ENCODE measurements at places on chromosomes 2 and 18. TPM values are rescaled to one million over a fixed set of nuclear protein-coding genes. Genes with fewer than 3 reads are reported as not detected.

The GALNT13 gene
- 7.4 TPM for total RNA-seq

DNA sequence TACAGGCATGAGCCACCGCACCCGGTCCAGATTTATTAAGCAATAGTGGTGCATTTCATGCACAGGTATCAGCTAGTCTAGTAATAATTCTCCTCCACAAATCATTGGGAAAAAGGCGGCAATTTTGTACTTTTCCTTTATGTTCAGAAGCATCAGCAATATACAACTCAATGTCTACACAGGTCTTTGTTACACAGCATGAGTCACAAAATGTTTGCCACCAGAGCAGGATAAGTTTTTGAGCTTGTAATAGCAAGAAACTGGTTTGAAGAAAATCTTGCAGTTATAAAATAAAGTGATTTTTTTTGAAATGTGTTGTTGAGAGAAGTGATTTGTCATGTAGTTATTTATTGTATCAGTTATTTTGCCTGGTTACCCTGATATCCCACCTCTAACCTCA lies 4.8 kb upstream of the ITPRIPL1 start:
- DNase-seq: no peak

The GPAT2 gene
- not detected for total RNA-seq

- DNase-seq: no peak
These were observed 164.6 kb downstream of the PTGR3 start for GRCh38 chr18:75044296-75044695.

- no peak for DNase-seq
These were observed 53.7 kb downstream of the EPHA4 start for GRCh38 chr2:221518201-221518934.

DNA sequence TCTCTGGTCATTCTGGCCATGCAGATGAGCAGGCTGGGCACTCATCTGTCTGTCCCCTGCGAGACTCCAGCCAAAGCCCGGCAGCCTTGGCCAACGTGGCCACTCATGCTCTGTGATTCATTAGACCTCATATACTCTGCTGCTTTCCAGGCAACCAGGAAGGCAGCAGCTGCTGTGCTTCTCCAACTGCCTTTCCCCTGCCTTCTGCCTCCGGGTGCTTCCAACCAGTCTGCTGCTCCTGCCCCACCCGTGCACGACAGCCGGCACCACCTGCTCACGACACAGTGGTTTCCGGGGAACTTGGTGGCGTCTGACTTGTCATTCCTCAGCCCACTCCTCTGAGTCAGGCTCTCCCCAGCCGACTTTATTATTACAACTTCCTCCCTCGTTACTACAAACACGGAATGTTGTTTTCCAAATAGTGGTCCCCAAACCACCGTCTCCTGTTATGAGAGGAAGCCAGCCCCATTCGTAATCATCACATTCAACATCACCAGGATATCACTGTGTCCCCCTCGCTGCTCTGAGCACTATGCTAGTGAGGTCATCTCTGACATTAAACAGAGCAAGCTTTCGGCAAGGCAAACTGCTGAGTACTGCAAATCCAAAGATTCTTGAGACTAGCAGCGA lies 392.4 kb downstream of the ALK start:
- DNase-seq: no peak

GRCh38 chr2:218296847-218297246 lies 4.5 kb upstream of the TMBIM1 start:
- no peak for DNase-seq

DNA sequence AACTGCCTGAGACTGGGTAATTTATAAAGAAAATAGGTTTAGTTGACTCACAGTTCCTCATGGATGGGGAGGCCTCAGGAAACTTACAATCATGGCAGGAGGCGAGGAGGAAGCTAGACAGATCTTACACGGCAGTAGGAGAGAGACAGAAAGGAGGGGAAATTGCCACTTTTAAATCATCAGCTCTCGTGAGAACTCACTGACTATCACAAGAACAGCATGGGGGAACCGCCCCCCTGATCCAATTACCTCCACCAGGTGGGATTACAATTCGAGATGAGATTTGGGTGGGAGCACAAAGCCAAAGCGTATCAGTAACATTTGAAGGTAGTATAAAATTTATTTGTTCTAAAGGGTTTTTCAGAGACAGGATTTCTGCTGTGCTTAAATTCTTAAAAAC lies 5.4 kb downstream of the GALM start:
- DNase-seq: no peak

DNA sequence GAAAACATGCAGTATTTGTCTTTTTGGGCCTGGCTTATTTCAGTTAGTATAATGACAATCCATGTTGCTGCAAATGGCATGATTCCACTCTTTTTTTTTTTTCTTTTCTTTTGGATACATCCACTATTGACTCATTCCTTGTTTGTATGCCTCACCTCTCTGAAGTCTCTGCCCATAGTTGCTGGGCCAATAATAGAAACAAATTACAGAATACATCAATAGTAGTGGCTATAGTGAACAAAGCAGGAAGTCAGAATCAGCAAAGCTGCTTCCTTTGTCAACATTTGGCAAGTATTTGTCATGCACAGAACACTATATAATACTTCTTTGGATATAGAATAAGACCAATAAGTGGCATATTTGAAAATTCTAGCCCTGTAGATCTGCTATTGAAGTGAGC lies 609.7 kb downstream of the STK39 start:
- no peak for DNase-seq

- DNase-seq: no peak
These were observed 96.7 kb downstream of the CCDC148 start for GRCh38 chr2:158359846-158360245.

GRCh38 chr2:107719836-107720235 lies 106.9 kb upstream of the RGPD4 start:
- DNase-seq: no peak

DNA sequence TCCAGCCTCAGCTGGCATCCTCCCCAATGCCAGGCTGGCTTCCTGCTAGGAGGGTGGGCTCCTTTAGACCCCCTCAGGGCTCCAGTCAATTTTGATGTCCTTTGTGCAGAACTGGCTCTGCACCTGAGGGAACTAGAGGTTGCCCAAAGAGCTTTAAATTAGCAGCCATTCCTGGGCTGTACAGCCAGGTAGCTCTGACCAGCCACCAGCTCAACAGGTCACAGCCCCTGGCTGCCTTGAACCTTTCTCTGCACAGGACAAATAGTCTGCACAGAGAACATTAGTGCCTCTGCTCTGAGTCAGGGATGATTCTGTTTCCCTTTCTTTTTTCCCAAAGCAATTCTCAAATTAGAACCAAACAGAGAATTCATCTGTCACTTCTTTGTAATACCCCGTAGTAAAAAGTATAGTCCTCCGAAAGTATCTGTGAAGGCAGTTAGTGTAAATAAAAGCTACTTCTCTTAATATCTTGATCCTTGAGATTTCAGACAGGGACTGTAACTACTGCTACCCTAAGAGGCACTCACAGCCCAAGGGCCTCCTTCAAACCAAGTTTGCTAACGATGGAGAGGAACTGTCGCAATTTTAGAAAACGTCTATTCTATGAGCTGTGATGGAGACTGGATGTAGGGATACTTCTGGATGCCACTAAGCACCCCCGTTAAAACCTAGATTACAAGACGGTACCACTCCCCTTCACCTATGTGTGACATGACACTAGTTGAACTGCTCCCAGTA lies 3.0 kb downstream of the TTC32 start:
- DNase-seq: no peak

- DNase-seq: no peak
These were observed 1167.7 kb upstream of the ZEB2 start for GRCh38 chr2:145687442-145688134.

DNA sequence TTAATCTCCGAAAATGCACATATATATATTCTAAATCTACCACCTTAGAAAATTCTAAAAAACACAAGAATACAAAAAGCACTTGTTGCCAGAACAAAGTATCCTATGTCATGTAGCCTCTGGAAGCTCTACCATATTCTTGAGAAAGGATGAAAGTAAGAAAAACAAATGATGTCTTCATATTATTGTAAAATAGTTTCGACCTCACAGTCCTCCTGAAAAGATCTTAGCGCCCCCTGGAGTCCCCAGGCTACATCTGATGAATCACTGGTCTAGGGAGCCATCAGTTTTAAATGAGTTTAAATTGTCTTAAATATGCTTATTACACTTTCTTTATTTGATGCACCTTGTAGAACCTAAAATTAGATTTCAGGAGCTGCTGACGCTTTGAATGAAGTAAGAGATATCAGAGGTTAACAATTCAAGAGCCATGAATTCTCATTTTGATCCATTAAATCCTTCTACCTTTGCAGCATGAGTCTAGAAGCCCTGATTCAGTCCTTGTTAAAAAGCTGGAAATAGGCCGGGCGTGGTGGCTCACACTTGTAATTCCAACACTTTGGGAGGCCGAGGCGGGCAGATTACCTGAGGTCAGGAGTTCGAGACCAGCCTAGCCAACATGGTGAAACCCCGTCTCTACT lies 138.8 kb downstream of the MCFD2 start:
- peak; percentile 41 for DNase-seq

DNA sequence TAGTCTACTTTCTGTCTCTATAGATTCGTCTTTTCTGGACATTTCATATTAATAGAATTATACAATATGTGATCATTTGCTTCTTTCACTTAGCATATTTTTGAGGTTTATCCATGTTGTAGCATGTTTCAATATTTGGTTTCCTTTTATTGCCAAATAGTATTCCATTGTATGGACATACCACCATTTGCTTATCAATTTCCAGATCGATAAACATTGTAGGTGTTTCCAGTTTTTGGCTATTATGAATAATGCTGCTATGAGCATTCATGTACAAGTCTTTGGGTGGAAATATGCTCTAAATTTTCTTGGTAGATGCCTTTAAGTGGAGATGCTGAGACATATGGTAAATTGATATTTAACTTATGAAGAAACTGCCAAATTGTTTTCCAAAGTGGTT lies 114.1 kb downstream of the RND3 start:
- DNase-seq: no peak

The APLF gene
- total RNA-seq: 6.9 TPM

DNA sequence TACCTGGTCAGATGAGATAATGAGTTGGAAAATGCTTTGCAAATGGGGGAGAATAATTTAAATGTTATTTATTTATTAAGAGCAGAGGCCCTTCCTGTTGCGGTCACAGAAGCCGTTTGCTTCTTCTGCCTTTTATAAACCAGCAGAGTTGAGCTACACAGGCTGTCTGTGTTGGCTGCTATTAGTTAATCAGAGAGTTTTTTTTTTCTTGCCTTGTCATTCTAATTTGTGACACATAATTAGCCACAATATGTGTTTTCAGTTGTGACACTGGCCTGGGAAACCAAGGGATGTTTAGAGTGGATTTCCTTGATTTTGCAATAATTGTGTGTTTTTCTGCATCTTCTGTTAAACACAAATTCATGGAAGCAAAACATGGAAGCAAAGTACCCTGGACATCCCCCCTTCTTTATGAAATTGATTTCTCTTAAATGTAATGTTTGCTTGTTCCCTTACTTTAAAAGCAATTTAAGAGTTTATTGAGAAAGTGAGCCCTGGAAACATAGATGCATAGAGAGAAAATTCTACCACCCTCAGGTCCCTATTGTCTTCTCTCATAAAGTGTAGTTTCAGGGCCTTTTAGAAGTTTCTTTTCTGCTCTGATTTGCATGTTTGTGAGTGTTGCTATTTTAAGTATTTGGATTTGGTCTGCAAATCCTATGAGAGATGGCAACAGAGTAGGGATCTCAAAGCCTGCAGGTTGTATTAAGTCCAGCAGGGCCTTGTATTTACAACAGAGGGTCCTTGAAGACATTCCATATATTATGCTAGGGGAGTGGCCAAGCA lies 22.8 kb upstream of the IL37 start:
- DNase-seq: no peak

DNA sequence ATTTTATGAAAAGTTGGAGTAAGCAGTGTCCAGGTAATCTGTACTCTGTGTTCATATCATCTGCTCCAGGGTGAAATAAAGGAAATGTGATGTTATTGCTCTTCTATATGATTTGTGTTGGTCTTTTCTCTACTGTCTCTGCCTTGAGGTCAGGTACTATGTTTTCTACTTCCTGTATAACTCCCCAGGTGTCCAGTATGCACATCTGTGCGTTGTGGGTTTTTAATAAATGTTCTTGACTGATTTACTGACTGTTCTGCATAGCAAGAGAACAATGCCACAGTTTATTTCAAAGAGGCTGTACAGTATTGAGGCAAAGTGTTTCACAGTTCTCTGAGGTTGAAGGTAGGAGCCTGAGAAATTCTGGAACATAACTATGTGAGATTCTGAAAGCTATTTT lies 89.7 kb downstream of the BABAM2 start:
- DNase-seq: no peak

The LRRC30 gene
- not detected for total RNA-seq

DNA sequence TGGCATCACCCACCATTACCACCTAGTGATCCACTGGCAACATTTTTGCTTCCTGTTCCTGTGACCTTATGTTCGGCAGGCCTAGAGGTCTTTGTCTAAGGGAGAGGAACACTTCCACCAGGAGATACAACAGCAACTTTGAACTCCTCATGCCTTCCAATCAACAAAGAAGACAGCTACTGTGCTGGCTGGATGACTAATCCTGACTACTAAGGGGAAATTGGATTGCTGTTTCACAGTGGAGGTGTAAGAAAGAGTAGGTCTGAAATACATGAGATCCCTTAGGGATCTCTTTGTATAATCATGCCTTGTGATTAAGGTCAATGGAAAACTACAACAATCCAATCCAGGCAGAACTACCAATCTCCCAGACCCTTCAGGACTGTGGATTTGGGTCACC lies 45.2 kb downstream of the EIF2AK3 start:
- no peak for DNase-seq

- DNase-seq: no peak
These were observed 54.8 kb upstream of the FRZB start for GRCh38 chr2:182921234-182921633.

The MROH2A gene
- total RNA-seq: not detected

- DNase-seq: no peak
These were observed 2.1 kb upstream of the TMEM131 start for GRCh38 chr2:97997784-97998392.

The CHRND gene
- 5.8 TPM for total RNA-seq

DNA sequence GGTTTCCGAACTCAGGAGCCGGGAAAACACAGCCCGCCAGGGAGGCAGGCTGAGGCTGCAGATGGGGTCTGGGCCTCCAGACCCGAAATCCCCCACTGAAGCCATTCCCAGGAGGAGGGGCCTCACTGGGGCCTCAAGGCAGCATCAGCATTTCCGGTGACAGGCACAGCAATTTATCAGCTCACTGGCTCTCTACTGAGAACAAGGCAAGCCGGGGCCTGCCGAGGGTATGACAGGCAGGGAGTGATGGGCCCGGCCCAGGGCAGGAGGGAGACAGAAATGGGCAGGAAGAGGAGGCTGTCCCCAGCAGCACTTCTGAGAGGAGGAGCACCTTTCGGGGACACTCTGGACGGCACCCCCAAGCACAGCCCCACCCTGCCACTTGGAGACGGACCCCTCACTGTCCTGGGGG lies 12.5 kb downstream of the SDC1 start:
- DNase-seq: peak; percentile 21

The GALNT14 gene
- total RNA-seq: 1.4 TPM

Measured in neural crest cell (in vitro differentiated cells).